ENCODE measurements at places on chromosomes 16 and 17.
A peak's percentile ranks its signal among the peaks of the same experiment; 100 is the strongest.

- DNase-seq: no peak
These were observed 189.7 kb downstream of the SNX29 start for GRCh38 chr16:12166271-12166670.

DNA sequence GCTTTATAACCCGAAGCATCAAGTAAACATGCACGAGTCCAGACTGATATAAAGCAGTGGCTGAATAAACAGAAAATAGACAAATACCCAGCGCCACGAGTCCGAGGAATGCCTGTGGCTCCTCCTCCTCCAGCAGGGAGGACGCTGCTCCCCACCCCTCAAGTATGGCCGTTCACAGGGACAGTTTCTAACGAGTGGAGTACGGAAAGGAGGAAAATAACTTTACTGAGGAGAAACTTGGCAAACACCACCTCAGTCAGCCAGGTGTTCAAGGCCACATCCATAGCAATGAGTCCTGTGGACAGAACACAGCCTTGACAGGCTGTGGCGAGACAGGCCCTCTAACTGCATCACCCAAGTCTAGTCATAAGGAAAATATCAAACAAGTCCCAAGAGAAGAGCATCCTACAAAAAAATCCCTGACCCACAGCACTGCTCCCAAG lies 9.2 kb downstream of the ZDHHC7 start:
- DNase-seq: no peak

DNA sequence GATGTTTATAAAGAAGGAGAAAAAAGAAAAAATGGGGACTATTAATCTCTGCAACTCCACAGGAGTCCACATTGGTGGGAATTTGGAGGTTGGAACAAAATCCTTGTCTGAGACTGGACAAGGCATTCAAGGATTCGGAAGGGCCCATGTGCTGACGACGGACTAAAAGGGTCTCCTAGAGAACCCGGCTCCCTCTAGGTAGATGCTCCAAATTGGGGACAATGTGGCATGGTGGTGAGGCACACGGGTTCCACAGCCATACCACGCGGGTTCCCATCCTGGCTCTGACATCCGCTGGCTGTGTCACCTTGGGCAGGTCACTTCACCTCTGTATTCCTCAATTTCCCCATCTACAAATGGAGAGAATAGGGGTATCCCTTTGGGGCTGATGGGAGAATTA lies 227.4 kb downstream of the C16orf78 start:
- no peak for DNase-seq

GRCh38 chr17:81436294-81436849 lies 41.1 kb downstream of the BAHCC1 start:
- DNase-seq: no peak

DNA sequence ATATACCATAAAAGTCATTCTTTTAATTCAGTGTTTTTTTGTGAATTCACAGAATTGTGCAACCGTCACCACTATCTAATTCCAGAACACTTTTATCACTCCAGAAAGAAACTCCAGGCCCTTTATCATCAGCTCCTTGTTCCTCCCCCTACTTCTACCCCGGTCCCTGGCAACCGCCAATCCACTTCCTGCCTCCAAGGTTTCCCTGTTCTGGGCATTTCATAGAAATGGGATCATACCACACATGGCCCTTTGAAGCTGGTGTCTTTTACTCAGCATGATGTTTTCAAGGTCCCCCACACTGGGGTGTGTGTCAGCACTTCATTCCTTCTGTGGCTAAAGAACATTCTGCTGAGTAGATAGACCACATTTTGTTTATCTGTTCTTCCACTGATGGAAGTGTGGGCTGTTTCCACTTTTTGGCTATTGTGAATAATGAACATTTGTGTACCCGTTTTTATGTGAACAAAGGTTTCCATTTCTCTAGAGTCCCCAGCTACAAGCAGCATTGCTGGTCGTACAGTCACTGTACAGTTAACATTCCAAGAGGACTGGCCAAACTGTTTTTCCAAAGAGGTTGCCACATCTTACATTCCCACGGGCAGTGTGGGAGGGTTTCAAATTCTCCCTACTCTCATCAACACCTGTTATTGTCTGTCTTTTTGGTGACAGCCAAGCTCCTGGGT lies 75.8 kb upstream of the ZNF469 start:
- DNase-seq: no peak

DNA sequence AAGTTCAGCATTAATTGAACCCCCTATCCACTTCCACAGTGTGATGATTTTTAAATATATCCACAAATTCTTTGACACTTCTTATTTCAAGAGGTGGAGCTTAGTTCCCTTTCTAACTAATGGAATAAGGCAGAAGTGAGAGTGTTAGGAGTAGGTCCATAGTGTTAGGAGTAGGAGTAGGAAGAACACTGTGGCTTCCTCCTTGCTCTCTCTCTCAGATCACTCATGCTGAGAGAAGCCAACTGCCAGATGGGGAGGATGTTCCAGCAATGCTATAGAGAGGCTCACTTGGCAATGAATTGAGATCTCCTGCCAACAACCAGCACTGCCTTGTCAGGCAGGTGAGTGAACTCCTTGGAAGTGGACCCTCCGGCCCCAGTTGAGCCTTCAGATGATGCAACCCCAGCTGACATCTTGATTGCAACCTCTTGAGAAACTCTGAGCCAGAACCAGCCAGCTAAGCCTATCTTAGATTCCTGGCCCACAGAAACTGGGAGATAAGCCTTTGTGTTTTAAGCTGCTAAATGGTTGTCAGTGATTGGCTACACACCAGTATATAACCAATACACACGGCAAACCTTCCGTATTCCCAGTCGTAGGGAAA lies 44.3 kb downstream of the SPECC1 start:
- DNase-seq: no peak

- no peak for DNase-seq
These were observed 122.3 kb upstream of the CIBAR2 start for GRCh38 chr16:85234310-85235204.

DNA sequence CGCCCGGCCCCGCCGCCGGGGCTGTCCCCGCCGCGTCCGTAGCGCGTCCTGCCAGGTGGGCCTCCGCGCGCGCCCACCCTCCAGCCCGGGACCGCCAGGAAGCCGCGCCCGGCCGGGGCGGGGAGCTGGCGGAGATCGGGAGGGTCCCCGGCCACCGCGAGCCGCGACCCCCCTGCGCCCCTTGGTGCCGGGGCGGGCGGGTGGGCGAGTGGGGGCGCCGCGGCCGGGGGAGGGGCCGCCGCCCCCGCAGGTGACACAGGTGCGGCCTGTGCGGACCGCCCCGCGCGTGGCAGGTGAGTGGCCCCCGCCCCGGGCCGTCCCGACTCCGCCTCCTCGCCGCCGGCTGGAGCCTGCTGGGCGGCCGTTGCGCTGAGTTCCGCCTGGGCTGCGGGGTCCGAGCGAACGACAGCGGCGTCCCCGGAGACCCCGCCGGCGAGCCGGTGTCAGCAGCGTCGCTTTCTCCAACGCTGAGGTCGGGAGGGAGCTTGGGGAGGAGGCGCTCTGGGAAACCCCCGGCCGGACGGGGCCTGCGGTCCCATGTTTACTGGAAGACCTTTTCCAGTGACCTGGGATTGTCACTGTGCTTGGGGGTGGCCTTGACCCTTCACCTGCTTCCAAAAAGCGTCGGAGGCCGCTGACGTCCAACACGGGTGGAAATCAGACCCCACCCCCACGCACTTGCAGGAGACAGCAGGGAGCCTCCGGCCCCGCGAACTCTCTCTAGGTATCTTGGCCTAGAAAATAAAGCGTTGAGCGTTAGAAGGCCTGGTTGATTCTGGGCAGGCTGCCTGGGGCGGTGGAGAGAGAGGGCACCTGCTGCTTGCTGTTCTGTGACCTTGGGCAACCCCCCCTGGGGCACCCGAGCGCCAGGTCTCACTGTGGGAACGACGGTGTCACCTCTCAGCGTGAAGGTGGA lies 542 bp downstream of the KLHL36 start:
- DNase-seq: peak; percentile 60

- no peak for DNase-seq
These were observed 2.9 kb downstream of the PHKB start for GRCh38 chr16:47463771-47464624.

- no peak for DNase-seq
These were observed 46.4 kb upstream of the KLHDC4 start for GRCh38 chr16:87812200-87812656.

DNA sequence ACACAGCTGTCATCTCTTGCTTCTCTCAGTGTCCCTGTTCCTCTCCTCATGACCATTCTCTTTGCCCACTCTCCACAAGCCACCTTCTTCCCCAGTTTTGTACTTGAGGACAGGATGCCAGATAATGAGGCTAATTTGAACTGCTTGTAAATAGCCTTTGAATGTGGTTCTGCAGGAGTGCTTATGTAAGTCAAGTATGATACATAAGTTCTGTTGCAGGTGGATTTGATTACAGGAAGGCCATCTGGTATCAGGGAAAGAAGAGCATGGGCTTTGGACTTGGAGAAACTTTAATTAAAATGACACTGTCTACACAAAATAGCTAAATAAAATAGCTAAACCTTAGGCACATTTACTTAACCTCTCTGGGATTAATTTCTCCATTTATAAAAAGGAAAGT lies 120.2 kb upstream of the HLF start:
- no peak for DNase-seq

DNA sequence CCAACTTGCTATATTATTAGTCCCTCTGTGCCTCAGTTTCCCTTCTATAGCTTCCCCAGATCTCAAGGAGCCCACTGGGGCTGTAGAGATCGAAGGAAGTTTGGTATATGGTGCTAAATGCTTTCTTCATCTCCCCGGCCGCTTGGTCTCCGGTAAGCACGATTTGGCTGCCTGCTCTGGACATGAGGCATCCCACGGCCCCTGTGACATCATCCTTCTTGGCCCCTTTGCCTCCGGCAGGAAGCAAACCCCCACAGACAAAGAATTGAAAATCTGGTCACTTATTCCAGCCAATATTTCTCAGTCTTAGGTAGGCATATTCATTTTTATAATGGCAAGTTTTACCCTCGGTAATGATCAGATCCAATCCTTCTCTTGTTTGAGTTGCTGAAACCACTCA lies 65.8 kb downstream of the WSCD1 start:
- no peak for DNase-seq

DNA sequence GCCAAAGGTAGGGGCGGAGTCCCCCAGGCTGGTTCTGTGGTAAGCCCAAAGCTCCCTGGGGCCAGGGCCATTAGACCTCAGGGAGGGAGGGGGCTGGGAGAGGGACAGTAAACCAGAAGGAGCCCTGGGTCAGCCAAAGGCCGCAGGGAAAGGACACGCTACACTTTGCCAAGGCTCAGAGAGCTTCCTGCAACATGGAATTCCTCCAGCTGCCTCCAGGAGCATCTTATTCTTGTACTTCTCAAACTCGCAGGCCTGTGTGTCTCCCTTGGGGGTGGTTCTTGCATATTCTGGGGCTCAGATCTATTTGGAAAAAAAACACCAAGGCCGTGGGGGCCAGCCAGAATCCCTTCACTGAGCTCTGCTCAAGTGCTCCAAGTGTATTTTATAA lies 25.1 kb downstream of the AKAP1 start:
- DNase-seq: no peak

DNA sequence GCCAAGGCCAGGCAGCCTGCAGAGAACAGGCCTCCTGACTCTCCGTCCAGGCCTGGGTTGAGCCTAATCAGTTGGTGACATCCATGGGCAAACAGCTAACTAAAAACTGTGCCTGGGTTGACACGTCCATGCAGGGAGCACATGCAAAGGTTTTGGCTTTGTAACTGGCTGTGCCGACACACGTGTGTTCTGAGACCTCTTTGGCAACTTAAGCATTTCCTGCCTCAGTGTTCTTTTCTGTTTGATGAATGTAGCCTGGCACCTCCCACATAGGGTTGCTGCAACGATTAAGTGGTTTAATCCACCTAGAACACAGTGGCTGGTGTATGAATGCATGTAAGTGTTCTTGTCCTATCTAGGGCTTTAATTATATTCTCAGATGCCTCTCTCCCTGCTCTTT lies 3.2 kb downstream of the BCO1 start:
- DNase-seq: no peak

GRCh38 chr17:7010523-7010922 lies 1.9 kb upstream of the RNASEK start:
- DNase-seq: no peak

- DNase-seq: no peak
These were observed 16.5 kb upstream of the ZC3H18 start for GRCh38 chr16:88553739-88554138.

DNA sequence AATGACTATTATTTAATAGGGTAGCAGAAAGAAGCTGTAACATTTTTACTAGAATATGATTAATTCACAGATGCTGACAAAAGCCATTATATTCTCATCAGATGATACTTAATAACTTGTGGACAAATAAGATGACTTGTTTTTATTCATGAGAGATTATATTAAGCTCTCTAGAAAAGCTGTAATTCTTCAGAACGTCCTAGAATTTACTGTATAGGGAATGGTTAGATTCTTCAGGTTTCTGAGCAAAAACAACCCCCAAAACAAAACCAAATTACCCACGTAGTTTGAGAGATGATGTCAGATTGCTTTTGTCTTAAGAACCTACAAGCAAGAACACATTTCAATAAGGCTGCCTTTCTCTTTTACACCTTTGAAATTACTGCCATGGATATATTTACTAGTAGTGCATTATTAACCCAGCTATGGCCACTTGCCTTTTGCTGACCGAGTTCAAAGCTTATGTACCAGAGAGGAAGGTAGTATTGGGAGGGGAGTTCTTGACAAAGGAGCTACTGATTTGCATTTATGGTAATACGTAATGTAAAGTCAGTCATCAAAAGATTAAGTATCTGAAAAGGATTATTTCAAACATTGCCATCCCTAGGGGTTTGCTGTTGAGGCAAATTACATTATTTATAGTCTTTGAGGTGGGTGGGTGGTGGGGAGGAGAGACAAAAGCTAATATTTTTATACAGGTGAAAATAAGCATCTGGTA lies 51.7 kb downstream of the NLK start:
- DNase-seq: no peak

DNA sequence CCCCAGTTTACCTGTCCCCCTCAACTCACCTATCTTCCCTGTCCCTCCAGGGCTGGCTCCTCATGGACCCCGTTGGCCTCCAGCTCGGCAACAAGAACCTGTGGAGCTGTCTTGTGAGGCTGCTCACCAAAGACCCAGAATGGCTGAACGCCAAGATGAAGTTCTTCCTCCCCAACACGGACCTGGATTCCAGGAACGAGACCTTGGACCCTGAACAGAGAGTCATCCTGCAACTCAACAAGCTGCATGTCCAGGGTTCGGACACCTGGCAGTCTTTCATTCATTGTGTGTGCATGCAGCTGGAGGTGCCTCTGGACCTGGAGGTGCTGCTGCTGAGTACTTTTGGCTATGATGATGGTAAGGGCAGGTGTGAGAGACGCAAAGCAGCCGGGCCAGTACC lies 31.3 kb downstream of the NLRC5 start:
- DNase-seq: no peak

- DNase-seq: no peak
These were observed 22.6 kb downstream of the SCNN1B start for GRCh38 chr16:23324727-23325126.

DNA sequence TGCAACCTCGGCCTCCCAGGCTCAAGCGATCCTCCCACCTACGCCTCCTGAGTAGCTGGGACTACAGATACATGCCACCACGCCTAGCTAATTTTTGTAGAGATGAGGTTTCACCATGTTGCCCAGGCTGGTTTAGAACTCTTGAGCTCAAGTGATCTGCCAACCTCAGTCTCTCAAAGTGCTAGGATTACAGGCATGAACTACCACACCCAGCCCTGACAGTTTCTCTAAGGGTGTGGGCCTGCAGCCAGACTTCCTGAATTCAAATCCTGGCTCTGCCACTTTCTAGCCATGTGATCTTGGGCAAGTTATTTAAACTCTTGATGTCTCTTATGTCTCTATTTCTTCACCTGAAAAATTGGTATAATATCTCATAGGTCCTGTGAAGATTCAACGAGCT lies 5.6 kb downstream of the CUEDC1 start:
- no peak for DNase-seq

GRCh38 chr17:48997103-48997826 lies at the start of gene IGF2BP1:
Gene IGF2BP1, plus strand, starts transcription at chr17:48997385. Its CDS starts 361 bp downstream, at chr17:48997746.
- no peak for DNase-seq

- no peak for DNase-seq
These were observed 30.2 kb downstream of the TBX4 start for GRCh38 chr17:61482467-61482866.

All from GM18507 (cell line).